ENCODE measurements at places on chromosomes 4 and X. TPM values are rescaled to one million over a fixed set of nuclear protein-coding genes. Genes with fewer than 3 reads are reported as not detected.

The FHDC1 gene
- total RNA-seq = under 0.01 TPM

The MAGIX gene
- total RNA-seq = 1.7 TPM

The IGFBP7 gene
- total RNA-seq = 2,784 TPM

The SSX3 gene
- total RNA-seq = not detected

The GPRASP2 gene
- 29.3 TPM for total RNA-seq

The PPAT gene
- total RNA-seq = 31.2 TPM

The ABLIM2 gene
- 1.5 TPM for total RNA-seq

The AMBN gene
- not detected for total RNA-seq

The TCEAL7 gene
- 58.9 TPM for total RNA-seq

The RBM10 gene
- 73.2 TPM for total RNA-seq

The LARP7 gene
- total RNA-seq = 25.5 TPM

The EREG gene
- total RNA-seq = 6.1 TPM

The PCDH19 gene
- total RNA-seq = under 0.01 TPM

The CTAG2 gene
- total RNA-seq = not detected

The TCEANC gene
- total RNA-seq = 7.0 TPM

The MMRN1 gene
- total RNA-seq = 3.8 TPM

The PNMA5 gene
- total RNA-seq = not detected

The GC gene
- total RNA-seq = not detected

The GPRASP3 gene
- 5.0 TPM for total RNA-seq

The PARM1 gene
- 0.38 TPM for total RNA-seq

The SUPT20HL2 gene
- total RNA-seq = not detected

The CPLX1 gene
- total RNA-seq = not detected

The DDX53 gene
- total RNA-seq = not detected

The TRIM60 gene
- total RNA-seq = not detected

The GIMD1 gene
- total RNA-seq = 0.19 TPM

The MECP2 gene
- total RNA-seq = 15.3 TPM

The IL1RAPL1 gene
- 2.3 TPM for total RNA-seq

The MAP7D3 gene
- total RNA-seq = 23.0 TPM

The RNF150 gene
- 0.38 TPM for total RNA-seq

The NR3C2 gene
- total RNA-seq = 8.5 TPM

The NSDHL gene
- 24.2 TPM for total RNA-seq

The H2BW2 gene
- not detected for total RNA-seq

The GYG2 gene
- 2.7 TPM for total RNA-seq

The ZMAT1 gene
- 2.0 TPM for total RNA-seq

The FGB gene
- total RNA-seq = not detected

The APELA gene
- not detected for total RNA-seq

The CHRDL1 gene
- 0.19 TPM for total RNA-seq

The DDX60 gene
- 26.2 TPM for total RNA-seq

The PAGE1 gene
- total RNA-seq = not detected

The RIBC1 gene
- 0.19 TPM for total RNA-seq

The SH3BP2 gene
- 7.9 TPM for total RNA-seq

The IGSF1 gene
- not detected for total RNA-seq

The PTCHD1 gene
- total RNA-seq = not detected

The FHIP1A gene
- under 0.01 TPM for total RNA-seq

The CLCN4 gene
- total RNA-seq = 3.1 TPM

The TCEAL9 gene
- 159 TPM for total RNA-seq

The TEX11 gene
- total RNA-seq = not detected
